ENCODE measurements at places on chromosomes 6 and 20.

GRCh38 chr6:167115054-167115453 is 7.8 kb upstream of the CCR6 start:
- DNase-seq: no peak

DNA sequence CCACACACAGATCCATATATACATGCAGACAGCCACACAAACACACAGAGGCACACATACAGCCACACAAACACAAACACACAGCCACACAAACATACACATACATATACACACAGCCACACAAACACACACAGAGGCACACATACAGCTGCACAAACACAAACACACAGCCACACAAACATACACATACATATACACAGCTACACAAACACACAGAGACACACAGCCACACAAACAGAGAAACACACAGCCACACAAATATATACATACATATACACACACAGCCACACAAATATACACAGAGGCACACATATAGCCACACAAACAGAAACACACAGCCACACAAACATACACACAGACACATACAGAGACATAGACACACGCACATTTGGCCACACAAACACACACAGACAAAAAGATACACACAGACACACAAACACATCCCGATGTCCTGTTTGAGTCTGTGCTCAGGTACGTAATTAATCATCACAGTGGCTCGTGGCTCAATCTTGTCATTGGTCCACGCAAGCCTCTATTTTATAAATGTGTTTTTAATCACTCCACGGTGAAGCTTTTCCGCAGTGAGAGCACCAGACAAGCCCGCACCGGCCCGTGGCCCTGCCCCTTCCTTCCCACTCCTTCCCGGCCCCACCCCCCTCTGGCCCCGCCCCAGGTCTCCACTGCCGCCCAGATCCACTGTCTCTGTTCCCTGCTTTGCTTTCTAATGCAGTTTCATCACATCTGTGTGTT is 135.3 kb downstream of the CDH4 start:
- DNase-seq: no peak

GRCh38 chr6:32867022-32867477 is 13.1 kb downstream of the PSMB9 start:
- no peak for DNase-seq

- no peak for DNase-seq
Observed at GRCh38 chr6:11688425-11688709, 90.2 kb downstream of the ADTRP start.

GRCh38 chr20:54086507-54087039 is 16.2 kb upstream of the BCAS1 start:
- no peak for DNase-seq

DNA sequence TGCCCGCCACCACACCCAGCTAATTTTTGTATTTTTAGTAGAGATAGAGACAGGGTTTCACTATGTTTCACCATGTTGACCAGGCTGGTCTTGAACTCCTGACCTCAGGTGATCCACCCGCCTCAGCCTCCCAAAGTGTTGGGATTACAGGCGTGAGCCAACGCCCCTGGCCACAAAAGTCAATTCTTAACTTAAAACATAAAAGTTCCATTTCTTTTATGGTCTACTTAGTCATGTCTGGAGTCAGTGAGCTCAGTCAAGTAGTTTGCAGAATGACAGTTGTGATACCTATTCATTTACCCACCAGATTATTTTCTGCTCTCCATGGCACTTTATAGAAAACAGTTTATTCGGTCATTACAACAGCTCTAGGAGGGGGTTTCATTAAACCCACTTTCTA is 103.1 kb upstream of the ESR1 start:
- DNase-seq: no peak

Measured in coronary artery (tissue), 2 donors.